ENCODE measurements at places on chromosomes 7 and 10.

DNA sequence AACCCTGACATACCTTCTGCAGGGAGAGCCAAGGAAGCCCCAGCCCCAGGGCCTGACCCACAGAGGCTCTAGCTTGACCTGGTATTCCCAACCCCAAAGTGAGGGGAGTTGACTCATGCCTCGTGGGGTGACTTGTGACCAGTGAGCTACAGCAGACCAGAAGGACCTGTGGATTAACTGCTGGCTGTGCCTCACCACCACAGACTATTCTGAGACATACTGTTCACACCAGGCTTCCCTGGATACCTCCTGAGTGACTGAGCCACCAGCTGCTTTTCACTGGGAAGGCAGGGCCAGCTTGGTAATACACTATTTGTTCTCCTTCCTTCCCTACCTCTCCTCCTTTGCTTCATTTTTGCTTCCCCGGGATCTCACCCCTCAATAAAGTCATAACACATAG, 7.3 kb downstream of the PLXNA4 start:
- DNase-seq, result no peak

DNA sequence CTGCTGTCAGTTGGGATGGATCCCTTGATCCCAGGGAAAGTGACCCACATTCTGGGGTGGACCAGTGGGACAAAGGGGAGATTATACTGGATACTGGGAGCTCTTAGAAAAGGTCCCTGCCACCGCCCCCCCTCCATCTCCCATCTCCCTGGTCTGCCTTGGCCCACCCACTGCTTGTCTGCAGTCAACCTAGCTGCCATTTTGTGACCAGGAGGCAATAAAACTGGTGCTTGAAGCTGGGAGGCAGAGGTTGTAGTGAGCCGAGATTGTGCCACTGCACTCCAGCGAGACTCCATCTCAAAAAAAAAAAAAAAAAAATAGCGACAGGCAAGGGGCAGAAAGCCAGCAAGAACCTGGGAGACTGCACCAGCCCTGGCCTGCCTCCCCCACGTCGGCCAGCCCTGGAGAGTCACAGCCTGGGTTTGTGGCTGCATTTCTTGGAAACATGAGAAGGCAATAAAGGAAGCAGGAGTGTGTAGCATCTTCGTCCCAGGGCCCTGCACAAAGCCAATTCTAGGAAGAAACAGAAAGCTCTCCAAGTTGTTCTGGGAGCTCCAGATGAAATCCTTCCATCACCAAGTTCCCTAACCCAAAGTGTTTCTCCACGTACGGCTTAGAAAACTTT, 4.7 kb upstream of the ARPC1B start:
- DNase-seq, result no peak
- peaks cover 3% of the 10 kb centered on the region for H3K27me3 ChIP-seq
- no peak overlapping the region for H3K27ac ChIP-seq
- peaks cover 8% of the 10 kb centered on the region for H3K36me3 ChIP-seq

- peaks cover 16% of the 10 kb centered on the region for H3K4me1 ChIP-seq
- no peak for DNase-seq
These were observed 2.0 kb downstream of the KAZALD1 start for GRCh38 chr10:101063548-101064414.

DNA sequence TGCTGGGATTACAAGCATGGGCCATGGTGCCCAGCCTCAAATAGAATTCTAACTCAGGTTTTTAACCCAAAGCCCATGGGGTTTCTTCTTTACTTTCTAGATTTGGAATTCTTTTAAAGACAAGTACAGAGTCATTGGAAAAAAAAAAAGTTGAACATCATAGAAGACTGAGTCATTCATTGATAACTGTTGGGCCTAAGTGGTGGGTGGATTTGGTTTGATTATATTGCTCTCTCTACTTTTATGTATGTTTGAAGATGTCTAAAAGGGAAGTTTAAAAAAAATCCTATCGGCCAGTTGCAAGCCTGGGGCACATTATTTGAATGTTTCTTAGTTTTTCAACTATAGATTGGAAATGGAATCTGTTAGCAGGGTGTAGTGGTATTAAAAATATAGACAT, 49.7 kb downstream of the INPP5F start:
- no peak overlapping the region for H3K4me3 ChIP-seq
- H3K27ac ChIP-seq, result no peak overlapping the region
- no peak for DNase-seq
- no peaks in the 10 kb centered on the region for H3K27me3 ChIP-seq
- no peaks in the 10 kb centered on the region for H3K4me1 ChIP-seq

DNA sequence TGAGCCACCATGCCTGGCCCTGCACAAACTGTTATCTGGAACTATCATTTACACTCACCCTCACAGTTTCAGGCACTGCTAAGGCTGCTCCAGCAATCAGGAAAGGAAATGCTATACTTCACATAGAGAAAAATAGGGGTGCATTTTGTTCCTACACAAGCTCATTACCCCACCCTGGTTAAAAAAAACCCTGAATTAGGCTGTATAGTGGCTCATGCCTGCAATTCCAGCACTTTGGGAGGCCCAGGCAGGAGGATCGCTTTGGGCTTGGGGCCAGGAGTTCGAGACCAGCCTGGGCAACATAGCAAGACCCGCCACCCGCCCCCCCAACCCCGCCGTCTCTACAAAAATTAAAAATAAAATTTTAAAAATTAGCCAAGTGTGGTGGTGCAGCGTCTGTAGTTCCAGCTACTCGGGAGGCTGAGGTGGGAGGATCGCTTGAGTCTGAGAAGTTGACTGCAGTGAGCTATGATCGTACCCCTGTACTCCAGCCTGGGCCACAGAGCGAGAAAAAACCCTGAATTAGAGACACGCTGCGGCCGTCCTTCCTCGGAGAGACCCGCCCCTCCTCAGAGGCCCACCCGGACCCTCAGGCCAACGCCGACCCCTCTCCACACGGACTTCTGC, 539 bp downstream of the PTCD1 start:
- DNase-seq, result no peak
- no peaks in the 10 kb centered on the region for H3K27me3 ChIP-seq
- H3K27ac ChIP-seq, result peak overlapping the region; percentile 98
- peak overlapping the region; percentile 98 for H3K4me3 ChIP-seq
- H3K4me1 ChIP-seq, result peaks cover 15% of the 10 kb centered on the region

- DNase-seq, result no peak
- H3K4me1 ChIP-seq, result no peaks in the 10 kb centered on the region
- peaks cover 4% of the 10 kb centered on the region for H3K36me3 ChIP-seq
- H3K27me3 ChIP-seq, result no peaks in the 10 kb centered on the region
These were observed 100.9 kb upstream of the DPP6 start for GRCh38 chr7:153951316-153951715.

GRCh38 chr7:126689037-126689436, 563.7 kb downstream of the GRM8 start:
- peaks cover 2% of the 10 kb centered on the region for H3K36me3 ChIP-seq
- H3K27ac ChIP-seq, result no peak overlapping the region
- H3K4me1 ChIP-seq, result no peaks in the 10 kb centered on the region
- no peak overlapping the region for H3K4me3 ChIP-seq
- DNase-seq, result no peak

- H3K36me3 ChIP-seq, result peaks cover 5% of the 10 kb centered on the region
- no peak for DNase-seq
- no peak overlapping the region for H3K4me3 ChIP-seq
- no peak overlapping the region for H3K27ac ChIP-seq
These were observed 26.5 kb downstream of the CCNY start for GRCh38 chr10:35362701-35363350.

- peaks cover 11% of the 10 kb centered on the region for H3K4me1 ChIP-seq
- H3K4me3 ChIP-seq, result no peak overlapping the region
- H3K27me3 ChIP-seq, result no peaks in the 10 kb centered on the region
- no peak overlapping the region for H3K27ac ChIP-seq
These were observed 613.1 kb downstream of the SUGCT start for GRCh38 chr7:40747856-40748255.

DNA sequence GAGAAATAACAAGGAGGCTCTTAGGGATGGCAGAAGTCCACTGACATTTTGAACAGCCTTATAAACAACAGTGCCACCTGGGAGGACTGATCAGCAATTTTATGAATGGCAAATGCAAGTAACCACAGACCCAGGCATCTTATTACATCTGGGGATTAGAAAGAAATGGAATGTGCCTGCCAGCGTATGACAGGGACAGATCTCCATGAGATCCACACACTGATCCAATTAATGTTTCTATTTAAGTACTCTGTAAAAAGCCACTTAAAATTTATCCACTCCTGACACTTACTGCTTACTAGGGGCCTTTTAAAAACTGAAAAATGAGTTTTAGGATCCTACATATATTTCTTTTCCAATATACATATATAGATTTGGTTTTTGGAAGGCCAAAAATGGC, 28.6 kb downstream of the PARD3 start:
- no peaks in the 10 kb centered on the region for H3K36me3 ChIP-seq
- no peak for DNase-seq
- no peaks in the 10 kb centered on the region for H3K27me3 ChIP-seq
